ENCODE measurements at places on chromosomes 4 and X.

- DNase-seq, result no peak
These were observed 11.3 kb downstream of the GC start for GRCh38 chr4:71772592-71772991.

DNA sequence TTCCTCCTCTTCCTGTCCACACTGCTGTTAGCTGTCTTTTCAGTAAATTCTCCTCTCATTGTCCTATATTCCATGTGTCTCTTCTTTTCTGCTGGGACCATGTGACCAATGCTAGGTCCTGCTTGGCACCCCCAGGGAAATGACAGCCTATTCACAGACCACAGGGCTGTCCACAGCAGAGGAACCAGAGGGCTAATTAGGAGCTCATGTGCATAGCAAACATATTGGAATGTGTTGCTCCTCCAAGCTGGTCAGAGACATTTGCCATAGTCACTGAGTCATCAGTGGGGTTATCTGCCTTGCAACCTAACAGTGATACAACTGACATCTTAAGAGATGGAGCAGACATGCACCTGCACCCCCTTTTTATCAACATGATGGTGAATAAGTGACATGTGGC, 67.9 kb upstream of the PUDP start:
- no peak for DNase-seq

GRCh38 chr4:148173397-148174017, 268.7 kb downstream of the NR3C2 start:
- DNase-seq, result no peak

DNA sequence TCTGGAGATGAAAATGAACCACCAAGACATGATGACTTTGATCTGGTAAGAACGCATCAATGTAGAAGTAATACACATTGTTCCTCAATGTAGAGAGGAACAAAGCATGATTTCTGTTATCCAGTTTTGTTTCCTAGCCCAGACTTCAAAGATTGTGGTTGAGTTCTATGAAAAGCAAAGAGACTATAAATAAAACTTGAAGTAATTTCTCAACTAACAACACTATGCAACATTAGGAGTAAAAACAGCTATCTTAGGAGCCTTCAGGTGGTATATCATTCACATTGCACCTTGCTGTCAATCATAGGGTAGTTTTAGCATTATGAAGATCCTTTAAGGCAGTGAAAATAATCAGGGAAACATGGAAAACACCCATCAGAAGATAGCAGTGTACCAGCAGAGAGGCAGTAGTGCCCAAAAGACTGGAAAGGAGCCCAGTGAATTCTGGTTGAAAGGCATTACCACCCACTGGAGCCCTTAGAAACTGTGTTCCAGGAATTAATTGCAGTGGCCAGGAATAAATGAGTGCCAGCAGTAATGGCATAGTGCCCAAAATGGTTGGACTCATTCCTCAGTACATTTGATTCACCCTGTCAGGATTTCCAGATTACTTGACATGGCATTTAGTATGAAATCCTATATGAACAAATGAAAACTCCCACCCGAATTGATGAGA, 300.7 kb upstream of the CXXC4 start:
- DNase-seq, result no peak

DNA sequence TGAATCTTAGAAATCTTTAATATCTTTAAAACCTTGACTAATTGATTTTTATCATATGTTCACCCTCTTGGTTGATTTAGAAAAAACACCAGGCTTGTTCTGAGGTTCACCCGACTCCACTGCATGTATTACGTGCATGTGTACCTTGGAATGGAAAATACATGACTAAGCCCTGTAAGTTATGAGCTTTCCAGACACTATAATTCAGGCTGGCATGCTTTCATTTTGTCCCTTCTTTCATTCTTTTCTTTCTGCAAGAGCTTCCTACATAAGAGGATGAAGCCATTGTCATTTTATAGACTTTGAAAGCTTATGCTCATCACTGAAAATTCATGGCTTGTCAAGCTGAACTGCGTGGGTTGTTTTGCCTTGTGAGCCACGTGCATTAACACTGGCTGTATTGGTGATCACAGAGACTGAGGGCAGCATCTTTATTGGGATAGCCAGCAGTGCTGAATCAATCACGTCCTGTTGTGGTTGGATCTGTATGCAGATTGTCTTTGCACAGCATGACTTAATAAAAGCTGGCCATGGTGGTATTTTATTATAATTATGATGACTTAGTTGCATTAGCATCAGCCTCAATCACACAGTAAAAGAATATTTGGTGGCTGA, 141.9 kb downstream of the SLIT2 start:
- no peak for DNase-seq

GRCh38 chrX:47172971-47173792, 20.4 kb upstream of the UBA1 start:
- DNase-seq, result no peak

- no peak for DNase-seq
These were observed 16.3 kb upstream of the DHRSX start for GRCh38 chrX:2517055-2517454.

GRCh38 chrX:13741695-13742094, 7.1 kb downstream of the OFD1 start:
- no peak for DNase-seq

DNA sequence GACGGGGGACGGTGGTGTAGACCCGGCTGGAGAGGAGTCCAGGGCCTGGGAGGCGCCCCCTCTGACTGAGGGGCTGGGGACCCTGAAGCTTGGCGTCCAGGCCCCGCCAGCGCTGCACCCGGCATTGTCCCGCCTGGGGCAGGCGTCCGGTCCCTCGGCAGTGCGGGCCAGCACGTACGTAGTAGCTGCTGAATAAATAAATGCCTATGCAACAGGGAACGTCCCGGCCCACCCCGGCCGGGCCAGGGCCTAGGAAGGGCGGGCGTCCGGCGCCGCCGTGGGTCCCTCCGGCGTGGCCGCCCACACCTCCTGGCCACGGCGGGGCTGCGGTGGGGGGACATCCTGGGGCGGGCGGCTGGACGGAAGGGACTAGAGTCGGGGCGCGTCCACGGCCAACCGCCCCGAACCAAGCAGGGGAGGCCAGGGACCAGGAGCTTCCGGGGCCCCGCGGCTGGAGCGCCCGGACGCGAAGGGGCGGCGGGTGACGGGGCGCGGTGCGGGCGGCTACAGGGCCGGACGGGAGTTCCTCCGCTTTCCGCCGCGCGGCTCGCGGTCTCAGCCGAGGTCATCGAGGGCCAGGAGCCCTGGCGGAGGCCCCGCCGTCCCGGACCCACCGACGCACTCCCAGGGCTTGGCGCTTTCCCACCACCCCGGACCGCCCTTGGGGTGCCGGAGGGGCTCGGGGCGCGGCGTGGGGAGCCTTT, 886 bp upstream of the WWC2 start:
- DNase-seq, result peak; percentile 60

- no peak for DNase-seq
These were observed 1219.3 kb upstream of the PRKX start for GRCh38 chrX:4932790-4933189.

DNA sequence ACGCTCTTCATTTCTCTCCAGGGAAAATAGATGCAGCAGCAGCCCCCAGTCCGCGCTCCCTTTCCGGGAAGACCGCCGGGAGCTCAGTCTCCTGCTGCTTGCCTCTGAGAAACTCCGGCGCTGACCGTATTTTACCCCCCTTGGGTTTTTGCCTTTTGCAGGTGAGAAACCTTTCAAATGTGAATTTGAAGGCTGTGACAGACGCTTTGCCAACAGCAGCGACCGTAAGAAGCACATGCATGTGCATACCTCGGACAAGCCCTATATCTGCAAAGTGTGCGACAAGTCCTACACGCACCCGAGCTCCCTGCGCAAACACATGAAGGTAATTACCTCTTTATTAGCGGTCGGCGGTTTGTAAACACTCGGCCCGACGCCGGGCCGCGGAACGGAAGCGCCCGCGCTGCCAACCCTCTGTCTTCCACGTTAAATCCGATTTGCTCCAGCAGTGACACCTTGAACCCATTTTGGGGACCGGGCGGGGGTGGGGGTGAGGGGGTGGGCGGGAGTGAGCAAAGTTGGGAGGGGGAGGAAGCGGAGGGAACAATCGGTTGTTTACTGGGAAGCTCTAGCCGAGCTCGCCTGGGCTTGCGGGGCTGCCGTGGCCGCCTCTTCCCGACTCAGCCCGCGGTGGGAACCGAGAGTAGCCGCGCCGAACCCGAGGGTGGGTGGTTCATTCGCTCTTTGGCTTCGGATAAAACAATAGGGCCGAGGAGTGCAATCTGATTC, 3.0 kb downstream of the ZIC3 start:
- DNase-seq, result no peak

- DNase-seq, result no peak
These were observed 1045.0 kb downstream of the GLUD2 start for GRCh38 chrX:122092360-122092759.

- no peak for DNase-seq
These were observed 49.3 kb downstream of the KDR start for GRCh38 chr4:55075823-55076716.

GRCh38 chr4:20062054-20062453, 189.7 kb upstream of the SLIT2 start:
- DNase-seq, result no peak

DNA sequence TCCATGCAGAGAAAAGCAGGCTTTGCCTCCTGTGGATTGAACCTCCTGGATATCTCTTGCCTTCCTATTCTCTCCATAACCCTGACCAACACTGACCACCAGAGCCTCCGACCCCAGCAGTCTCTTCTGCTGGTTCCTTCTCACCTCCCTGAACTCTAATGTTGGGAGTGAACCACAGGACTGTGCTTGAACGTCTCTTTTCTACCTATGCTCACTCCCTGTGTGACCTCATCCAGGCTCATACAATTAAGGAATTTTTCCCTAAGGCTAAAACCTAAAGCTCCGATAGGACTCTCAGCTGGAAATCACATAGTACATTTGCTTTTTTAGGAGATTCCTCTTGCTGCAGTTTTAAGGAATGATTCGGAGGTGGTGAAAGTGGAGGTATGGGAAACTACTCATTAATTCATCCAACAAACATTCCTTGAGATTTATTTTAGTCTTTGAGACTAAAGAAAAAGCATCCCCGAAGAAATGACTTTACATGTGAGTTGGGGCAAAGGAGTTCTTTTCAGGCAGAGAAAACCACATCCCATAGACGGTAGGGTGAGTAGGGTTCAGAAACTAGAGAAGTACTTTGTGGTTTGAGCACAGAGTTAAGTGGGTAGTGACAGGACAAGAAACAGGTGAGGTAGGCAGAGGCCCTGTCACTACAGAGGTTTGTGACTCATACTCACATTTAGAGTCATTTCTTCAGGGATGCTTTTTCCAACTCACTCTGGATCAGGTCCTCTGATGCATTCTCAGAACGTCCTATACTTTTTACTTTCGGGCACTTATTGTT, 30.8 kb downstream of the NDNF start:
- DNase-seq, result no peak

DNA sequence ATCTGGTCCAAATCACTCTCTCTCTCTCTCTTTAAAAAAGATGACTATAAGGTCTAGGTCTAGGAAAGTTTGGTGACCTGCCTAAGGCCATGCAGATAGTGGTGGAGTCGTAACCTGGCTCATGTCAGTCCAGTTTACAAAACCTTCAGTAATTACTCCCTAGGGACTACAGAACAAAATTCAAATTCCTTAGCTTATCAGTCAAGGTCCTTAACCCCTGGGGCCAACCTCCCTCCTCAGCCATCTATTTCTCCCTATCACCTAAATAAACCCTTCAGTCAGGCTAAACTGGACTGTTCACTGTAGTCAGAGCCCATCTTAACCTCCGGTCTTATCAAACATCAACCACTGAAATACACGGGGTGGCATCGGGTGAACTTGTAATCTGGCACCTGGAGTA, 68.9 kb downstream of the MAP3K15 start:
- no peak for DNase-seq

DNA sequence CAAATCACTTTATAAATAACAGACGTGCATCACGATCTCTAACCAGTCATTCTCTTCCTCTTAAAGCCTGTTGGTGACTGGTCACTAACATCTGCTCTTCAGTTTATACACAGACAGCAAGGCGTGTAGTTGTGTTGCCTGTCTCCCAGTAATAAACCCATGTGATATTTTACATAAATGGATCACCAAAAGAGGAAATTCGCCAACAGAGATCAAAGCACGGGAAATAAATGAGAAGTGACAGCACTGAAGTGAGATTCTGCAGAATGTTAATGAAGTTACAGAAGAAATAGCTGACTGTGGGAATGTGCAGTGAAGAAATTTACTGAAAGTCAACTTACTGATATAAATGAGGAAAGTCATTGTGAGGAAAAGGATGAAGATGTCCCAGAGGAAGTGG, 47.0 kb downstream of the AFF1 start:
- DNase-seq, result no peak

DNA sequence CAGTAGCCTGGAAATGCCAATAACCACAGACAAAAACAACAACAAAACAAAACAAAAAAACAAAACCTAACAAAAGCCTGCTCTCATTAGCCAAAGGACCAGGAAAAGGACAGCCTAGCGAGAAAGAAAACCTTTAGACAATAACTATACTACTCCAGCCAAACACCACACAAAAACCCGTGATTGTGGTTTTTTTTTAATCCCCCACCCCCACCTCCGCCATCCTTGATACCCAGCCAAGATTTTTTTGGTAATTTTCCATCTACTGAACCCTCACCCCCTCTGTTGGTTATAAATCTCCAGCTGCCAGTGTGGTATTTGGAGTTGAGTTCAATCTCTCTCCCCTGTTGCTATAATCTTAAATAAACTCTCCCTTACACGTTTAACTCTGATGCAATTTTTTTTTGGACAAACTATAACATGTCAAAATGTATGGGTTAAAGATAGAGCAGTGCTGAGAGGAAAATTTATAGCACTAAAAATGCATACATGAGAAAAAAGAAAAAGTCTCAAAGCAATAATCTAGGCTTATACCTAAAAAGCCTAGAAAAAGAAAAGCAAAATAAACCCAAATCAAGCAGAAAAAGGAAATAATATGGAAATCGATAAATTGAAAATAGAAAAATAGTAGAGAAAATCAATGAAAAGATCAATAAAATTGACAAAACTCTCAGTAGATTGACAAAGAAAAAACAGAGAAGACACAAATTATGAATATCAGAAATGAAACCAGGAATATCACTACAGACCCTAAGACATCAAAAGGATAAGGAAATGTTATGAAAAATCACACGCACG, 83.7 kb downstream of the NAT8L start:
- no peak for DNase-seq

DNA sequence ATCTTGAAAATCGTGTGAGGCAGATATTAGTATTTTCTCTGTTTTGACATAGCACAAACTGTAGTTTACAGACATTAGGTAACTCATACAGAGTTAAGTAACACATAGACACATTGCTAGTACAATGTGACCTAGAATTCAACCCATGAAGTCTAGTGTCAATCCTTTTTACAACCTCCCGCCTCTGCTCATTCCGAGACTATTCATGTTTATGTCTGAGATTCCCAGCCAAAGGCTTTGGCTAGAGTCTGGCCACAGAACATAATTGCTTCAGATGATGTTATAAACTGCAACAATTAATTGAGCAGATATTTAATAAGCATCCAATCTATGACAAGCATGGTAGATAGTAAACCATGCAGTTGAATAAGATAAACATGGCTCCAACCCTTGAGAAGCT, 841.0 kb downstream of the STIM2 start:
- no peak for DNase-seq

DNA sequence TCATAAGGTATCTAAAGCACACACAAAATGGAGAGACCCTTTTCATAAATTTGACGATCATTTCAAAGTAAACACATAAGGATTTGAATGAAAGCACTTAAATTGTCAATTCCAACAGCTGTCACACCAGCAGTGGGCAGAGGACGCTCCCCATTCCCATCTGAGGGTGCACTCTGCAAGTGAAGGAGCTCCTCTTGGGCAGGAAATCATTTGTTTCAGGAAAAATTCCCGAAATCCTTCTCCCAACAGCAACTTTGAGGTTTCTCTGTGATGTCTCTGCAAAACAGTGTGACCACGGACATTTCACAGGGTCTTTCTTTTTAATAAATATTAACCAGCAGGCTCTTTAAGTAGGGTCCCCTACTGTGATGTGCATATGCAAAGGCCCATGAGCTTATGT, 111.0 kb downstream of the EPHA5 start:
- no peak for DNase-seq
